DMS79 (cell line): ENCODE measurements at places on chromosomes 12 and 14.

- DNase-seq: no peak
Measured at GRCh38 chr14:41916313-41916712, 309.6 kb downstream of the LRFN5 start.

DNA sequence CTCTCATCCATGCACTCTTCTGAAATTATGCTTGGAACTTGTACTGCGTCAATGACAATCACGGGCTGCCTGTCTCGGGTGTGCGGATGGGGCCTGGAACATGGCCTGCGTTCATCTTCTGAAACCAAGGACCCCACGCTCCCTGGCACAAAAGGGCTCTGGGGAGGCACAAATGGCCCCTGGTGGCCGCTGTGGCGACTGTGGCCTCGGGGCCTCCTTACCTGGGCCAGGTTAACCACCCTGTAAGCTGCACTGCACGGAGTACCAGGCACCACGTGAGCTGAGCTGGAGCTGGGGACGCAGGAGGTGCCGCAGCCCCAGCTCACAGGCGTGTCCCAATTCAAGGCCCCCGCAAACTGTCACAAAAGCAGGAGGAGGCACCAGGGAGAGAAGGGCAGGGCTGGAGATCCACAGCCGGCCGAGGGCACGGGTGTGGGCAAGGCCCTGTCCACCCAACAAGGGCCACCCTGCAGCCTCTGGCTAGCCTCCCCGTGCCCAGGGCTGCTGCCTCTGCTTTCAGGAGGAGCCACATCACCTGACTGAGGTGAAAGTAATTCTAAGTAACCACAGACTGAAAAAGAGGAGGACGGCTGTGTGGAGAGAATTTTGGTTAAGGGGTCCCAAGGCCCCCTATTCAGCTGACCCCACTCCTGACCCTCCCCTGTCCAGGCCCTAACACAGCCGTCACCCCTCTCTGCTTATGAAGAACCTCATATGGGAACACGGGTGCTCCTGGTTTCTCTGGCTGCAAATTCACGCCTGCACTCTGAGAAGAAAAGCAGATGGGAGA, 61.1 kb upstream of the GALNT9 start:
- DNase-seq: no peak

DNA sequence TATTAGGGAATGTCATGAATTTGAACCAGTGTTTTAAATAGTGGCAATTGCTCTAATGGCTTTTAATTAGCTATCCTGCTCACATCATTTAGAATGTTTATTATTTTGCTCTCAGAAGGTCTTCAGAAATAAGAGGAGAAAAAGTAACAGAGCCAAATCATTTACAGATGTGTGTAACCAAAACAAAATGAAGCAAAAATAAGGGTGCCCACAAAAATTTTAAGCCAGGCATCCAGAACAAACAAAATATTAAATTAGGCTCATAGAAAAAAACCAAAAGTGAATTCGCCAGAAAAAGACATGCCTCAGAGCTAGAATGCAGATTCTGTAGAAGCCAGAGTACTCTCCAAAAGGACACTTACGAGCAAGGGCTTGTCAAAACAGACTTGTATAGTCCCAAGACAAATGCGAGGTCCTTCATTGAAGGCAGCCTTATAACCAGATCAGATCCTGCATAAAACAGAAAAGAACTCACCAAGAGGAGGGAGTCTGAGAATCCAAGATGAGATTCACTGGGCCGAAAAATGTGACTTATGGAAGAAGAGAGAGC, 20.2 kb upstream of the SERPINA1 start:
- DNase-seq: no peak

GRCh38 chr14:100688051-100688450, 38.6 kb upstream of the DLK1 start:
- DNase-seq: no peak

- DNase-seq: no peak
Measured at GRCh38 chr14:72401632-72402376, 469.6 kb downstream of the RGS6 start.

- DNase-seq: no peak
Measured at GRCh38 chr12:120472521-120472920, 3.0 kb upstream of the SRSF9 start.

- DNase-seq: no peak
Measured at GRCh38 chr14:68466491-68466977, 326.3 kb downstream of the ZFP36L1 start.
